ENCODE measurements at places on chromosomes 6 and 20. TPM values are rescaled to one million over a fixed set of nuclear protein-coding genes. Genes with fewer than 3 reads are reported as not detected.
A peak's percentile ranks its signal among the peaks of the same experiment; 100 is the strongest.

DNA sequence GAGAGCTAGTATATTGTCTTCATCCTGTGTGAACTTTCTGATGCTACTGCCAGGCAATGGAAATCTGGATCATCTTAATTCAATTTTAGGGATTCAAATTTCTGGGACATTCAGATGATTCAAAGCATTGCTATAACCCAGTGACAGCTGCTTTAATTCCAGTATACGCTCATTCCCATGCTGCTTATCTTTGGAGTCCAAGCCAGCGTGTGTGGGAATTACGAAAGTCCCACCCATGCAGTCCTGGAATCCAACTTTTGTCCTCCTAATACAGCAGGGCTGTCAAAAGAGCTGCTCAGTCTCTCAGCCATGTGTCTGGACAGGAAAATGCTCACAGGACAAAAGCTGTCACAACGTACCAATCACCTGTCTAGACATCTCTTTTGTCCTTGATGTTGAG lies 219.8 kb downstream of the LAMA2 start:
- DNase-seq: peak; percentile 70

- no peak for DNase-seq
These were observed 33.8 kb downstream of the FRMD1 start for GRCh38 chr6:168045141-168045691.

GRCh38 chr6:99364026-99364425 lies 14.6 kb upstream of the FAXC start:
- no peak for DNase-seq

DNA sequence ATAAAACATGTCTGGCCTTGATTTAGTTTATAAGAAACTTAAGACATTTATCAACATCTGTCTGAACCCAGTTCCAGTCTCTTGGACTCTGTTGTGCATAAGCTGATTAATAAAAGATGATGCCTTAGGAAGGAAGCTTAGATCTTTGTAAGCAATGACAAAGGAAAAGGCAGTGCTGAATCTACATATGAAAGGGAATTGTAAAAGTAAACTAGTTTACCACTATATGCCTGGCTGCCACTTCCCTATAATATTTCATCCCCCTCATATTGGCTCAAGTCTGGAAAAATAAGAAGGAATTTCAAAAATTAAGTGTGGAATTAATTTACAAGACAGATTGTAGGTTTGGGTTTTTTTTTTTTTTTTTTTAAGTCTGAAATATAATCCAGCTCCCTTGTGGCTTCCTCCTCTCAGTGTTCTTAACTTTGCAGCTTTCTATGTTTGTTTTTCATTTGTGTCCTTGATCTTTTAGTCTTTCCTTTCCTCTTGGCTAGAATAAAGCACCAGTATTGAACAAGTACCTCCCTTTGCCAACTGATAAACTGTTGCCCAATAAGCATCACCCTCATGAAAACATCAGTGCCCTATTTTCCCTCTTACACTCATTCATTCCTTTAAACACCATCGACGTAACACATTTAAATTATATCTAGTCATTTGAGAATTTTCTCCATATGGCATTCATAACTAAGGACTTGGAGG lies 146.7 kb upstream of the TBX18 start:
- no peak for DNase-seq

DNA sequence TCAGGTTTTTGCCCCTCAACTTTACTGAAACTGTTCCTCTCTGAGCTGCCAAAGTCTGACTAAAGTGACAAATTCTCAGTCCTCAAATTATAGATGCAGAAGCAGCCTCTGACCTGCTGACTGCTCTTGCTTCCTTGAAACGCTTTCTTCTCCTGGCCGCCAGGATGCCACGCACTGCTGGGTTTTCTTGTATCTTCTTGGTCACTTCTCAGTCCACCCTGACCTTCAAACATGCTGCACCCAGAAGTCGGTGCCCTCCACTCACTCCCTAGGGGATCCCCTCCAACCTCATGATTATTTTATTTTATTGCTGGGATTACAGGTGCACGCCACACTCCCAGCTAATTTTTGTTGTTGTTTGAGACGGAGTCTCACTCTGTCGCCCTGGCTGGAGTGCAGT lies 24.7 kb downstream of the SYNJ2 start:
- no peak for DNase-seq

GRCh38 chr6:56677559-56677958 lies 34.9 kb upstream of the DST start:
- DNase-seq: no peak

DNA sequence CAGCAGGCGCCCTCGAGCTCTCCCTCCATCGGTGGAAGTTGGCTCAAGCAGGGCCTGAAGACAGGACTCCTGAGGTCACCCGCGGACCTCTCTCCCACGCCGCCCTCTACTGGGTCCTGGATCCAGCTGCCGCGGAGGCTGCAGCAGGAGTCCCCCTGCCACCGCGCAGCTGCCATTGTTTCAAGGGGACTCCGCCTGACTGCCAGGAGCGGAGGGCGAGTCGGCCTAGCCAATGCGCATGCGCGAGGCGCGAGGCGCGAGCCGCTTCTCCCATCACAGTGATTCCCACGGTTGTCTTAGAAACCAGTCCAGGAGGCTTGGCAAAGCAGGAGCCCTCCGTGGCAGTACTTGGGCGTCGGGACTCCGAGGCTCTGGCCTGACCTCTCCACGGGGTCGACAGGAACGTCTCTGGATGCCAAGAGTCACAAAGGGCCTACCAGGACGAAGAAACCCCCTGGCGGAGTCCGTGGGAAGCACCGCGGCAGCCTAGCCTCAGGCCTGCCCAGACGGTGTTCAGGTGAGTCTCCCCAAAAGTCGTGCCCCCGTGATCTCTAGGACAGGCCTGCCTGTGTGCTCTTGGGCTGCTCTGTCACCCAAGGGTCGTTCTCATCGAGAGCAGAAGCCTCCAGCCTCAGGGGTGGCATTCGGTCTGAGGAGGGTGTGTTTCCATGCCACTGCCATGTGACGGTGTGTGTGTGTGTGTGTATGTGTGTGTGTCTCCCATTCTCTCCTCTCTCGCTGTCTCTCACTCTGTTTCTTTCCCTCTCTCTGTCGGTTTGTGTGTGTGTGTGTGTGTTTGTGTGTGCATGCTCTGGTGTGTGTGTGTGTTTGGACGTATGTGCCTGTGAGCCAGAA lies 290.6 kb upstream of the ZNF337 start:
- peak; percentile 71 for DNase-seq

- no peak for DNase-seq
These were observed 133.7 kb downstream of the LY86 start for GRCh38 chr6:6722195-6722594.

- DNase-seq: no peak
These were observed 60.4 kb upstream of the TFB1M start for GRCh38 chr6:155374681-155375080.

GRCh38 chr6:98124171-98124570 lies 710.2 kb upstream of the POU3F2 start:
- DNase-seq: no peak

GRCh38 chr6:94698773-94699172 lies 878.6 kb upstream of the MANEA start:
- DNase-seq: no peak

DNA sequence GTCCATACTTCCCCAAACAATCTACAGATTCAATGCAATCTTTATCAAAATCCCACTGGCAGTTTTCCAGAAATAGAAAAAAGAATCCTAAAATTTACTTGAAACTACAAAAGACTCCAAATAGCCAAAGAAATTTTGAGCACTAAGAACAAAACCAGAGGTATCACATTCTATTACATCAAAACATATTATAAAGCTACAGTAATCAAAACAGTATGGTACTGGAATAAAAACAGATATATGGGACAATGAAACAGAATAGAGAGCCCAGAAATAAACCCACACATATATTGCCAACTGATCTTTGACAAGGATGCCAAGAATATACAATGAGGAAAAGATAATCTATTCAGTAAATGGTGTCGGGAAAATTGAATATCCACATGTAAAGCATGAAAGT lies 46.0 kb upstream of the FBXO30 start:
- DNase-seq: no peak

- no peak for DNase-seq
These were observed 130.0 kb downstream of the DLL1 start for GRCh38 chr6:170160628-170161611.

- DNase-seq: no peak
These were observed 336.8 kb upstream of the MANEA start for GRCh38 chr6:95240514-95240913.

DNA sequence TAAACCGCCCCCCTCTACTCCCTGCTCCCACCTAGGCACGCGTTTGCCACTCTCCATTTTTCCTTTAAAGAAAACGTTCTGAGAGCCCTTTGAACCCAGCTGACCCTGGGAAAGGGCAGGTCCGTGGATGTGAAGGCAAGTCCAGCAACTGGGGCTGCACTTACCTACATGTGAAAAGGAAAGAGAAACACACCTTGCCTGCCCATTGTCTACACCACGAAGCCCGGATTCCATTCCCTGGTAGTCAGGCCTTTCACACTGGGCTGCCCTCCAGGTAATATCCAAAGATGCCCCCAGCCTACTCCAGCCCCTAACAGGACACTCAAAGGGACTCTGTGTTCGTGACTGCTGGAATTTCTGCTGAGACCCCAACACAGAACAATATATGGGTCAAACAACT lies 94.4 kb downstream of the CD83 start:
- DNase-seq: no peak

DNA sequence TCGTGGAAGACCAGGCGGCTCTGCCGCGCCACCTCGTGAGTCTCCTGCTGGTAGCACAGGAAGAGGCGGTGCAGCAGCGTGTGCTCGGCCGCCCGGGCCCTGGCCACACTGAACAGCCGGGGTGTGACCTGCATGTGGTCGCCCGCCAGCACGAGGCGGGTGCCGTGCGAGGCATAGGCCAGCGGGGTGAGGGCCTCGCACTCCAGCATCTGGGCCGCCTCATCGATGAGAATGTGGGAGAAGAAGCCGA lies 7.0 kb downstream of the HELZ2 start:
- no peak for DNase-seq

- DNase-seq: peak; percentile 69
These were observed 684.3 kb downstream of the QKI start for GRCh38 chr6:164098857-164099267.

DNA sequence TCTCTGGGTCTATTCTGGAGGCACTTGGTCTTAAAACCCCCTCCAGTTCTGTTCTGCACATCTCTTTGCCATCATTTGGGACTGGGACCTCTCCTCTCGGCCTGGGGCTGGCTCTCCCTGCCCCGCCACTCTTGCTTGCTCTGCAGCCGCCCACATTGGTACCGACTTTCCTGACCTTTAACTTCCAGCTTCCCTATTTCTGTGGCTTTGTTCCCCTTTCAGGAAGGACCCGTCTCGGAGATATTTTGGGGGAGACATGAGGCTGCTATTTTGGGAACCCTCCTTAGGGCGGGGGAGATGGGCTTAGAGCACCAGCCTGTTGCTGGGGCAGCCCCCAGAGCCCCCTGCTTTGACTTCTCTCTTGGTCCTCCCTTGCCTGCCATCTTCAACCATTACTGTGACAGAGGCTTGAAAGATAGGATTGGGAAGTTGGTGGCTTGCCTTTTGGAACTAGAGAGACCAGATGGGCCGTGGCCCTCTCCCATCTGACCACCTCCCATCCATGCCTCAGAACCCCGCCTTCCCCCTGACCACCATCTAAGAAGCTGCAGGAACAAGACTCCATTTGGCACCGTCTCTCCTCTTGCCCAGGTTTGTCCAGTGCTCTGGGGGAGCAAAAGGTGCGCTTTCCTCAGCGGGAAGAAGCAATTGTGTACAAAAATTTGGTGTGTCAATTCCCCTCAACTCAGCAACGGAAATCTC lies 914 bp downstream of the TREM2 start:
- no peak for DNase-seq

GRCh38 chr6:82953871-82954270 lies 111.8 kb downstream of the UBE3D start:
- peak; percentile 32 for DNase-seq

- no peak for DNase-seq
These were observed 70.0 kb upstream of the SASH1 start for GRCh38 chr6:148272597-148272996.

DNA sequence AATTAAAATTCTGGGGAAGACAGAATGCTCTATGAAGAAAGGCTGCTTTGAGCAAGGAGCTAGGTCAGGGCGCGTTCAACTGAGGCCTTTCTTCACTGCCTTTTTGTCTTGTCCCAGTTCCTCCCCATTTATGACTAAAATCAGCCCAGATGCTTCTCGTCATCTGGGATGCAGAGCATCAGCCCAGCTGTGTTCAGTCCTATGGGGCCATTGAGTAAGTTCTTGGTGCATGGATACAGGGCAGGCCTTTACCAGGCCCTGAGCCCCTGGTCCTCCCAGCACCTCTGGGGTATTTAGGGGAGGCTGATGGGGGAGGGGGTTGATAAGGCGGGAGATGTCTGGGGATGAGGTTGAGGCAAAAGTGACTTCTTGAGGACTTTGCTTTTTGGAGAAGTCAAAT lies 55.7 kb downstream of the PTPN1 start:
- no peak for DNase-seq

DNA sequence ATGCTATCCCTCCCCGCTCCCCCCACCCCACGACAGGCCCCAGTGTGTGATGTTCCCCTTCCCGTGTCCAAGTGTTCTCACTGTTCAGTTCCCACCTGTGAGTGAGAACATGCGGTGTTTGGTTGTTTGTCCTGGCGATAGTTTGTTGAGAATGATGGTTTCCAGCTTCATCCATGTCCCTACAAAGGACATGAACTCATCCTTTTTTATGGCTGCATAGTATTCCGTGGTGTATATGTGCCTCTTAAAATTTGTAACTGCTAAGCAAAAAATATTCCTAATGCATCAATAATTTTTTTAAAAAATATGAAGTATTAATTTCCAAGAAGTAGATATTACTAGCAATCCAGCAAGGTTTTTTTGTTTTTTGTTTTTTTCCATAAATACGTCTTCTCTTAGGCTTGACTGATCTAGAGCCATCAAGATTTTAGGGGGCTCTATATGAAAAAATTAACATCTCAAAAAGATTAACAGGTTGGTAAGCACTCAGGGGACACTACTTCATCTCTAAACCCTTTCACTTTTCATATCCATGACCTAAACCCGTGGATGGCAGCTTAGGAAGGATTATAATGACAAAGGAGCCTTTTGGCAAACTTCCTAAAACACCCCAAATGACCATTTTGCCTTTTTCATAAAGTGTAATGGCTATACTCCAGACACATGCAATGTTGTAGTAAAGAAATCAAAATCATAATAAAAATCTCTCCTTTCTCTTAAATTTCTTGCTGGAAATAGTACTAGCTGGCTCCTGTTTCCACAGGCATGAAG lies 14.2 kb downstream of the MAP7 start:
- no peak for DNase-seq

Gene SLC24A3
- 1.0 TPM for total RNA-seq

Gene GTSF1L
- not detected for total RNA-seq

Gene DSTN
- total RNA-seq: 770 TPM

Gene C6orf163
- total RNA-seq: 2.9 TPM

Gene FAM162B
- 2.0 TPM for total RNA-seq

Gene EYA4
- total RNA-seq: 17.7 TPM

Gene OXT
- not detected for total RNA-seq

Gene SGK2
- 0.21 TPM for total RNA-seq

Gene SOBP
- total RNA-seq: 17.7 TPM

Gene STMND1
- not detected for total RNA-seq

Gene LINC00237
- total RNA-seq: not detected

Gene AVP
- total RNA-seq: not detected

Gene ZSCAN26
- 17.4 TPM for total RNA-seq

Gene HLA-DRA
- 139 TPM for total RNA-seq

Gene VSX1
- total RNA-seq: not detected

All from right cardiac atrium (tissue), 5 donors.